Stimulated activated effector memory CD8-positive, alpha-beta T cell treated with anti-CD3 and anti-CD28 coated beads, Interleukin-12 subunit alpha, Interleukin-12 subunit beta, amount 100 ng/mL, for 72 hours (primary cell): ENCODE measurements at places on chromosomes 1 and 21.
A peak's percentile ranks its signal among the peaks of the same experiment; 100 is the strongest.

- DNase-seq = no peak
These were observed 95.9 kb downstream of the EPHB2 start for GRCh38 chr1:22806584-22806983.

- DNase-seq = no peak
These were observed 18.8 kb downstream of the PTPRC start for GRCh38 chr1:198657550-198658064.

- no peak for DNase-seq
These were observed 1.8 kb downstream of the ARNT start for GRCh38 chr1:150874455-150875196.

GRCh38 chr1:96710708-96711477 lies 10.7 kb upstream of the PTBP2 start:
- no peak for DNase-seq

- no peak for DNase-seq
These were observed 10.5 kb upstream of the LMO4 start for GRCh38 chr1:87318056-87318650.

- DNase-seq = no peak
These were observed 147.2 kb downstream of the ETS2 start for GRCh38 chr21:38952890-38953289.

DNA sequence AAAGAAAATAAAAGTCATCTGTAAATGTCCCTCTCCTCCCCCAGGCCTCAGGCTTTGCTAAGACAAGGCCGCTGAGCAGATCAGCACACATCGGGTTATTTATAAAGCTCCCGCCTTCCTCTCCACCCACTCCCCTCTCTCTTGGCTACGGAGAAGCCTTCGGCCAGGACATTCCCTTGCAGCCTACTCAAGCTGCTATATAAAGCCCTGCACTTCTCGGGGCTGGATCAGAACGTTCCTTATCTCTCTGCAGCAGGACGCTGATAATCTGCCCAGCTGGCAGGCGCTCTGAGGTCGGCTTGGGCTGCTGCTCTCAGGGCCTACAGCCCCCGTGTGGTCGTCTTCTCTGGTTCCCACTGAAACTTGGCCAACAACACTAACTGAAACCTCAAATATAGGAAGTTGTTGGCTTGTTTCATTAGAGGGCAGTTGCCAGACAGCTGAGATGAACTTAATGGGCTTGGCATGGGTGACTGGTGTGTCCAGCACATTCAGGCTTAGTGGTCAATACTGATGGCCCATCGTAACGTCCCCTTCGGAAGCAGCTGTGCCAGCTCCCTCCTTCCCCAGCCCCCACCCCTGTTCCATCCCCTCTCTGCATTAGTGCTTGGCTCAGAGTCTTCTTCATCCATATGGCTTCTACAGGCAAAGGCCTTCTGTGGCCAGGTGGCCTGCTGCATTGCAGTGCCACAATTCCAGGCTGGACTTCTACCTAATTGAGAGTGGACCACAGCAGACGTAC lies 64.6 kb downstream of the IER5 start:
- no peak for DNase-seq

DNA sequence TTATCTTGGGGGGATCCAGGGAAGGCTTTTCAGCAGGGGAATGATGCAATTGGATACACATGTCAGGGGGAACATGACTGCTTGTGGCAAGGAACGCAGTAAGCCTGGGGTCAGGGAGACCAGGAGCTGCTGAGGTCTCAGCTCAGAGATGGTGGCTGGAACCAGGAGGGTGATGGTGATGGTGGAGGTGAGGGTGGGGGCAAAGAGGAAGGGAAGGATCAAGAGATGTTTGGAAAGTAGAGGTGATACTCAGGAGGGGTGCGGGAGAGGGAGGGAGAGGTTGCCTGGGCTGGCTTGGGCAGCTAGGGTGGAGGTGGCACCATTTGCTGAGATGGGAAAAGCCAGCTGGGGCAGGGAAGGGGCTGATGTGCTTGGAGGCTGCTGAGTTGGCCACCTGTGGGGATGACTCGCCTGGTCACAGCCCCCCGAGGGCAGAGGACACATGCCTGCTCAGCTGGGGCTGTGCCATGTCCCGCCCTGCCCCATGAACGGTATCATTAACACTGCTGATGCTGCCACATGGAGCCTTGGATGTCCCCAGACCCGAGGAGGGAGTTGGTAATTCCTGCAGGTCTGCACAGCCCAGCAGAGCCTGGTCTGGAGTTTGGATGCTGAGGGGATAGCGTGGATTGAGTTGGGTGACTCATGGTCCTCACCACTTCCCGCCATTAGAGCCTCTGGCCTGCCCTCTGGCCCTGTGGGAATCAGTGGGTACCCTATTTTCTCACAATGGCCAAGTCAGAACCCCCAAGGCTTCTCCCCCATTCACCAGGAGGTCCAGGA lies 6.3 kb upstream of the PADI1 start:
- no peak for DNase-seq

- DNase-seq = no peak
These were observed 128.8 kb downstream of the COQ8A start for GRCh38 chr1:227068883-227069282.

GRCh38 chr21:45104560-45104959 lies 30.2 kb downstream of the ADARB1 start:
- no peak for DNase-seq

- DNase-seq = no peak
These were observed 48.6 kb downstream of the WDR4 start for GRCh38 chr21:42830456-42831455.

DNA sequence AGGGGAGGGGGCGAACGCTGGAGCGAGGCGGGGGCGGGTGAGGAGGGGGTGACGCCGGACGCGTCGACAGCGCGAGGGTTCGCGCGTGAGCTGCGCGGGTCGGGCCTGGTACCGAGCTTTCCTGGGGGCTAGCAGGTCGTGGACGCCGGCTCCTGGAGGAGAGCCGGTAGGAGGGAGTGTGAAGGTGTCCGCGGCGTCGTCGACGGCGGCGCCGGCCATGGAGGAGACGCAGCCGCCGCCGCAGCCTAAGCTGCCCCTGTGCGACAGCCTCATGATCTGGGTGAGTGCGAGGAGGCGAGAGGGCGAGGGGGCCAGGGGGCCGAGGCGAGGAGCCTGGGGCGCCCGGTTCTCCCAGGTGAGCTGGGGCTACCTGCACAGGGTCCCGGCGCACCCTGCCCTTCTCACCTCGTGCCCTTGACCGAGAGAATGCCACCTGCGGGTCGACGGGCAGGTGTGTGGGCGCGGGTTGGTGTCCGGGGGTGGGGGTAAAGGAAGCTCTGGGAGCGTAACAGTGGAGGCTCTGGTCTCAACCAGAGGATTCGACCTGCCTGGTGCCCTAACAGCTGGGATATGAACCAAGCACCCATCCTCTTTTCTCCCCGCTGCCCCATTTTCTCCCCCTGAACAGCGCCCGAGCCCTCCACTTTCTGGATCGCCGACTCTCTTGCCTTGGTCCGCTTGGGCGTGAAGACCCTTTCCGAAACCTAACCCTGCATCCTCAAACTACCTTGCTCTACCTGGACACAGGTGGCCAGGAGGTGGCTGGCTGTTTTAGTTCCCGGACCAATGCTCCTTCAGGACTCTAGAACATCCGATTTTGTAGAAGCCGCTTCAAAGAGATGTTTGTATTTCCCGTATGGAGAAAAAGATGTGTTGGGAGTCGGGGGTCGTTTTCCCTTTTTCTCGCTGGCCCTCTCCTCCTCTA lies at the start of gene HOOK1:
HOOK1 (plus strand) TSS at position 49 of the 925 bp plus-strand sequence; CDS start at position 218, 169 bp downstream.
- DNase-seq = peak; percentile 74

- DNase-seq = no peak
These were observed 83.7 kb downstream of the HLCS start for GRCh38 chr21:36882776-36883175.

GRCh38 chr1:214634267-214634666 lies 31.3 kb downstream of the CENPF start:
- no peak for DNase-seq

DNA sequence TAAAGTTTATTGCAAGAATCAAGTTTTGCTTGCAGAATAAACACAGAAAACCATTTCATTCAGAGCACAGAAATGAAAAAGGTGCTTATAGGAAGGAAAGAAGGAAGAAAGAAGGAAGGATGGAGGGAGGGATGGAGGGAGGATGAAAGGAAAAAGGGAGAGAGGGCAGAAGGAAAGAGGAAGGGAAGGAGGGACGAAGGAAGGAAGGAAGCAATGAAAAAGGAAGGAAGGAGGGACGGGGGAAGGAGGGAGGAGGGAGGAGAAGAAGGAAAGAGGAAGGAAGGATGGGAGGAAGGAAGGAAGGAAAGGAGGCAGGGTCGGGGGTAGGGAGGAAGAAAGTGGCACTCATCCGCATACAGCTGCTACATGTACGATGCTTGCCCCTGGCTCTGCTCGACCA lies 104.9 kb upstream of the GCLM start:
- no peak for DNase-seq

- DNase-seq = no peak
These were observed 24.1 kb upstream of the NPHP4 start for GRCh38 chr1:6016191-6016865.

DNA sequence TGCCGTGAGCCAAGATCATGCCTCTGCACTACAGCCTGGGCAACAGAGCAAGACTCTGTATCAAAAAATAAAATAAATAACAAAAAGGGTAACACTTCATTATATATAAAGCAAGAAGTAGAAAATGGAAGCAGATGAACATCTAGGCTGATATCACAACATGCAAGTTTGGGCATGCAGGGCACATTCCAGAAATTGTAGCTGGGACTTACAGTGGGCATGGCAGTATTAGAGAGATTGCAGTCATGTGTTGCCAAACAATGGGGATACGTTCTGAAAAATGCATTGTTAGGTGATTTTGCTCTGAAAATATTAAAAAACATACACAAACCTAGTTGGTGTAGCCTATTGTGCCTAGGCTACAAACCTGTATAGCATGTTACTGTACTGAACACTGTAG lies 441.0 kb upstream of the PRMT6 start:
- no peak for DNase-seq

DNA sequence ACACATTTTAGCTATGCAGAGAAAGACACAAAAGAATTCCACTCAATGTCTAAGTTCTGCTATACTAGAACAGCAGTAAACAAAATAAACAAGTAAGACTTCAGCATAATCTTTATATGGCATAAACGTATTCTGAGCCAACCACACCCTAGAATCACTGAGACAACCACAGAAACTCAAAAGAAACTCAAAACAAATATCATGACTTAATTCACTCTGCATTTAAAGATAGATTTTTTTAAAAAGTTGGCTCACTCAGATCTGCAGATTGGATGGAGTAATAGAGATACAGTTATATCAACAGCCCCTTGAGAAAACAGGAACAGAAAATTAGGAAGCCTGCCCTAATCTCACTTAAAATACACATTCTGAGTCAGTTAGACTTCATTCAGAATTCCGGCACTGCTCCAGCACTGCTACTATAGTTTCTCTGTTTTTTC lies 95.0 kb downstream of the COL24A1 start:
- DNase-seq = no peak

GRCh38 chr1:228016653-228017355 lies 10.0 kb downstream of the WNT3A start:
- DNase-seq = no peak

DNA sequence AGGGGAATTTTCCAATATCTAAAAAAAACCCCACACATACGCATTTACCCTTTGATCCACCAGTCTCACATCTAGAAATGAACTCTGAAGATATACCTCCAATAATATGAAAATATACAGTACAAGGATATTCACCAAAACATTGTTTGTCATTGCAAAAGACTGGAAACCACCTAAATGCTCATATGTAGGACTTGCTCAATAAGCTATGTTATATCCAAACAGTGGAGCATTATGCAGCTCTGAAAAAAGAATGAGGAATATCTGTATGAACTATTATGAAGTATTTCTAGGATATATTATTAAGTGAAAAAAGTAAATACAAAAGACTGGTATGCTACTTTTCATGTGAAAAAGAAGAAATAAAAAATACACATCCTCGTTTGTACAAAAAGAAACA lies 43.6 kb downstream of the CD55 start:
- DNase-seq = no peak

DNA sequence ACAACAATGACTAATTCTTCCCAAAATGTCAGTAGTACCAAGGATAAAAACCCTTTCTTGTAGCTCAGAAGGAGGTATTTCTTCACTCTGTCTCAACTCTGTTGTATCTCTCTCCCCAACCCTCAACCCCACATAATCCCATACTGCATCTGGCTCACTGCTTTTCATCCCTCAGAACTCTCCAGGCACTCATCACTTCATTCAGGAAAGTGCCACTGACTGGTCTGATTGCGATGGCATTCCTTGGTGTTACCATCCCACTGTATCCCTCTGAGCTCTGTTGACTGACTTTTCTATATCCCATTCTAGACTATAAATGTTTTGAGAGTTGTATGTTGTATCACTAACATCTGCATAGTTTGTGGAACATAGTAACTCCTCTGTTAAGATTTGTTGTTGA lies 483.5 kb upstream of the ADGRL2 start:
- DNase-seq = no peak

DNA sequence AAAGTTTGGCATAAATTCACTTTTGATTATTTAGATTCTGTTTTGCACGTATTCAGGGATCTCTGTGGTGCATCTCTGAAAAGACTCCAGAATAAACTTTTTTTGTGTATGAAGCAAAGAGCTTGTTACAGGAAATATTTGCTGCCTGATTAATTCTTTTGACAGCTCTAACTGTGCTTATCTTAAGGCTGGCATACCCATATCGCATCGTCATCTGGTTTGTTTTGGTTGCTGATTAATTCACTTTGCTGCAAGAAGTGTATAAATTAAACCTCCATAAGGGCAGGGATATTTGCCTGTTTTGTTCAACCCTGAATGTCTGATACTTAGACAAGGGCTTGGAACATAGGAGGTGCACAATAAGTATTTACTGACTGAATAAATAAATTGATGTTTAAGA lies 17.5 kb upstream of the DUSP10 start:
- DNase-seq = no peak

DNA sequence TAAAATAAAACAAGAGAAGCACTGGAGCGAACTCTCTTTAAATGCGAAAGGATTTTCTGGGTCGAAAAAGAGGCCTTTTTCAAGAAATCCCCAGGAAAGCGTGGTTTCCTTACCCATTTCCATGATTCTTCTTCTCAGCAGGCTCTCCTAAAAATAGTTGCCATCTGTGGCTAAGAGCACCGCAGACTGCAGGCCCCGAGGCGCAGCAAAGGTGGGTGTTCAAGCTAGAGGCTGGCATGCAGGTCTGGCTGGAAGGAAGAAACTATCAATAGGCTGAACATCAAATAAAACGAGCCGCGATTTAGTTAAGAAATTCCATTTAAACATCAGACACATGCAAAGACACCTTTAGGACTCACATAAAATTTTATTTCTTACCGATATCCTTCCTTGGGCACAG lies 135.1 kb downstream of the ADAMTS1 start:
- no peak for DNase-seq

DNA sequence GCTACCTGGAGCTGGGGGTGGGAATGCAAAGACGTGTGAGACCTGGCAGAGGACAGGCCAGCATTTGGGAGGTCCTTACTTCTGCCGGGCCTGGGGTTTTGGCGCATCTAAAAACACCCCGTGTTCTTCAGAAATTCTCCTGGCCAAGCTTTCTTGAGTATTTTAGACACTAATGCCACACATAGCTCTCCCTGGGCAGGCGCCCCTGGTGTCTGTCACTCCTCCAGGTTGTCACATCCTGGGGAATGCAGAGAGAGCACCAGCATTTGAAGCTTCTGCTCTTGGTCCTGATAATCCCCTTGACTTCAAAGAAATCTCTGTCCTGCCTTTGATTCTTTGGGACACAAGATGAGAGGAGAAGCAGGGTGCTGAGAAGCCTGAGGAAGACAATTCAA lies 6.0 kb downstream of the CAPN9 start:
- DNase-seq = no peak

GRCh38 chr1:230713915-230714764 lies at the start of gene AGT:
AGT (minus strand) TSS chr1:230714122; CDS start chr1:230710823, 3,299 bp downstream.
- no peak for DNase-seq
